ENCODE measurements at places on chromosomes 13 and 19.
A peak's percentile ranks its signal among the peaks of the same experiment; 100 is the strongest.

DNA sequence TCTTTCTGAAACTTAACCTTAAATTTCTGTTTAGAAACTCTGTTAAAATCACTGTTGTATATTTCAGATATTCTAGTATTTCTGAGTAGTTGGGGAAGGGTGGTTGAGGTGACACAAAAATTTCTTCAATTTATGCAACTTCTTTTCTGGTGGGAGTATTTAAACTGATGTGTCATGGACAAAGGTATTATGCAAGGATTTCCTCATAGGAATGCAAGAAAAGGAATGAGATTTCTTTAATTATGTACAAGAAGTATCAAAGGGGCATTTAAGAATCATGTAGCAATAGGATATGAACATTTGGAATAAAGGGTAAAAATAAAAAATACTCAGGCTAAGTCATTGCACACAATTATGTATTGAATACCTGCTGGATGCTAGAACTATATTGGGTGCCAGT lies 575.8 kb upstream of the KLF12 start:
- DNase-seq: peak; percentile 4

- DNase-seq: peak; percentile 1
Observed at GRCh38 chr13:85755123-85755522, 44.1 kb downstream of the SLITRK6 start.

GRCh38 chr13:73731564-73731963 lies 402.6 kb downstream of the KLF12 start:
- DNase-seq: no peak

DNA sequence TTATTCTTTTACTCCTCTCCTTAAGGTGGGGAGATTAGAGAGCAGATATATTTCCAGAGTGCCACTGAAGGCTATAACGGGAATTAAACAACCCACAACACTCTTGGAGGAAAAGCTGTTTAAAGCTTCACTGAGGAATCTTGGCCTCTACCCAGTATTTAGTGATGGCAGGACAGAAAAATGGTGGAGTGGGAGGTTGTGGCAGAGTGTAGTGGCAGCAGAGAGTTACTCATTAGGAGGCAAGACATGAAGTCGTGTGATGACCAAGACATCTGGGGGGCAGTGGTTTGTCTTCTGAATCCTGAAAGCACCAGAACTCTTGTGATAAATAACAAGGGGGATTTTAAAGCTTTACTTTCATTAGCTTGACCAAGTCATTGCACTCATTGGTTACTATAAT lies 563.5 kb upstream of the SLITRK5 start:
- DNase-seq: peak; percentile 26

- DNase-seq: peak; percentile 78
Observed at GRCh38 chr13:110216398-110217041, 90.4 kb downstream of the COL4A1 start.

GRCh38 chr19:50717891-50718254 lies 1.7 kb downstream of the SHANK1 start:
- DNase-seq: no peak

DNA sequence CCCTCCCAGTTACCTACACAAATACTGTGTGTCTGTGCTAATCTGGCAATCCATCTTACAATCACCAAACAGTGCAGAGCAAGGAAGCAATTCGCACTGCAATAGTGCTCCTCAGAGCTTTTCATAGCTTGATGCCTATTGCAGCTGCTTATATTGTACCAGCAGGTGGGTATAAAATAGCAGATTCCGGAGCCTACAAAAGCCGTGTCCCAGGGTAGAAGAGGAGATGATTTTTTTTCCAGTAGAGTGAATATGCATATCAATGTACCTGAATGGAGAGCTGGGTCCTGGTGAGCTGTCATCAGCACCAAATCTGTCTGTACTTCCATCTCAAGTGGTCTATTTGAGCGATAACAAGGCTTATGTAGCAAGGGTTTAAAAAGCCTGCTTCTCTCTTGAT lies 668.4 kb downstream of the DIAPH3 start:
- DNase-seq: no peak

DNA sequence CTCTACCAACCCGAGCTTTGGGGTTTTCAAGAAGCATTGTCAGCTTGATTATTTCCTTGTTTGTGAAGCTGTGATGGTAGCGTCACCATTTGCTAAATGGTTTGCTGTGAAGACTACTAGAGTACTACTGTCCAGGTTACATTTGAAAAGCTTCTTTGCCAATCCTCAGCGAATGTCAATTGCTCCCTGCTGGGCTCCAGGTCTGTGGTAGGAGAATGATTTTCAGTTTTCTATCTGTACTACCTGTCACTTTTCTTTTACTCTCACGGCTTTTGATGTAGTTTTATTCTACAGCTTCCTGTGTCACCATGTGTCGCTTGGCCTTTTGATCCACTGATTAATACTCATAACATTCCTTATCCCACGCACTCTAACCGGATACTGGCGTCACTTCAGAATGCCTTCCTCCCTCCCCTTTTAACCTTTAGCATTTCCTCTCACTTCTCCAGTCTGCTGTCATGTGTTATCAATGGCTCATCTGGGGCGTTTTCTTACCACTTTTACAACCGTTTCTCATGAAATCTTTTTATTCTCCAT lies 7.5 kb upstream of the GPR183 start:
- DNase-seq: peak; percentile 28

DNA sequence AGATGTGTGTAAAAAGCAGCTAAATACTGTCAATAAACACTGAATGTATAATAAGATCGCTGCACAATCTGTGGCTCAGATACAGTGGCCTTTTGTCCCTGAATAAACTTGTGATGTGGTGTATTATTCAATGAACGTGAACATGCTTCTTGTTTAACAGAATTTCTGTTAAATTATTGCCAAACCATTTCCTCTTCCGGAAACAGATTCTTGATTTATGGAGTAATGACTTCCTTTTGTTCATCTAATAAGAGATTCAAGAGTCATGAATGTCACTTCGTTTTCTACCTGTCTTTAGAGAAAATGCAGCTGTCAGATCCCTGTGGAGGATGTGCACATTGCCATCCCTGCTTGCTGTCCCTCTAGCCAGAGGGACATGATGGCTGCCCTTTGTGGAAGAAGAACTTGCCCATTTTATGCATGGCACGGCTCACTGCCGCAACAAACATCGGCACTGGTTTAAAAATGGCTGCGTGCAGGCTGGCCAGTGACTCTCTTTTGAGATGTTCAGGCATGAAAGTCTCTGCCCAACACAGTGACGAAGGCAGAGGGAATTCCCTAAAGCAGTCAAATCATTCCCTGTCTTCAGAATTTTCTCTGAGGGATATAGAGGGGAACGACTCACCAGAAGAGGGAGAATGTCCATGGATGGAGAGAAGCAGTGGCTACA lies 3.1 kb upstream of the TNFSF13B start:
- no peak for DNase-seq

GRCh38 chr19:33075519-33075918 lies 5.5 kb upstream of the GPATCH1 start:
- DNase-seq: no peak

DNA sequence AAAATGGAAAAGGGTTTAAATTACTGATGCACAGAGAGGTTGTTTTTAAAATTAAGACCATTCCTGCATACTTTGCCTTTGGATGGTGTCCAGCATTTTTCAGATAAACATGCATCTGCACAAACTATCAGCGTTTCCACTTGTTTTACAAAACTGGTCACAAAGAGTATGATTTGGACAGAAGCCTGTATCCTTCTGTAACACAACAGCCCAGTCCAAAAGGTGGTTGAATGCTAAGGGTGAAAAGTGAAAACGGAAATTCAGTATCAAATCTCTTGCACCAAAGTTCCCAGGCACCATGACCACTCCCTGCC lies 21.7 kb upstream of the DOCK9 start:
- peak; percentile 19 for DNase-seq

- no peak for DNase-seq
Observed at GRCh38 chr13:28531845-28532387, 37.0 kb upstream of the FLT1 start.

DNA sequence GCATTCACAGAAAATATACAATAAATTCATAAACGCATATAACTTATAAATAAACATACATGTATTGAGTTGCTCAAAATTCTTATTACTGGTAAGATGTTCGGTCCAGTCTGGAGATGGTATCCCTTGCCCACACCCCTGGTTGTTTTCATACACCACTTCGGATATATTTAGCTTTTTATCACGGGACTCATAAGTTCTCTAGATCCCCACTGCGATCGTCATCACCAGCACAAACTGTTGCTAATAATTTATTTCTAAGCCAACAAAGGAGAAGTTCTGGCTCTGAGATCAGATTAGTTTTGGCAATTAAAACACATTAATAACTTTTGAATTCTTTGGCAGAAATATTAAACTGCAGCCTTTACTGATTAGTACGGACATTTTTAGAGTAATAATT lies 23.0 kb upstream of the SGCG start:
- no peak for DNase-seq

GRCh38 chr13:34942732-34943435 lies 814 bp downstream of the NBEA start:
- DNase-seq: no peak

DNA sequence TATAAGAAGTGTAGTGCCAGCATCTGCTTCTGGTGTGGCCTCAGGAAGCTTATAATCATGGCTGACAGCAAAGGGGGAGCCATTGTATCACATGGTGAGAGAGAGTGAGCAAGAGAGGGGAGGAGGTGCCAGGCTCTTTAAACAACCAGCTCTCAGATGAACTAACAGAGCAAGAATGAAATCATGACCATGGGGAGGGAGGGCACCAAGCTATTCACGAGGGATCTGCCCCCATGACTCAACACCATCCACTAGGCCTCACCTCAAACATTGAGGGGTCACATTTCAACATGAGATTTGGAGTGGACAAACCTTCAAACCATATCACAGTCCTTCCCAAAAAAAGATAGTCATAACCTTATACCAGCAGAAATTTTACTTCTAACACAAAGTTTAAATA lies 174.0 kb downstream of the GPC5 start:
- peak; percentile 35 for DNase-seq

GRCh38 chr19:34639491-34640085 lies 37.4 kb downstream of the SCGB2B2 start:
- peak; percentile 72 for DNase-seq

DNA sequence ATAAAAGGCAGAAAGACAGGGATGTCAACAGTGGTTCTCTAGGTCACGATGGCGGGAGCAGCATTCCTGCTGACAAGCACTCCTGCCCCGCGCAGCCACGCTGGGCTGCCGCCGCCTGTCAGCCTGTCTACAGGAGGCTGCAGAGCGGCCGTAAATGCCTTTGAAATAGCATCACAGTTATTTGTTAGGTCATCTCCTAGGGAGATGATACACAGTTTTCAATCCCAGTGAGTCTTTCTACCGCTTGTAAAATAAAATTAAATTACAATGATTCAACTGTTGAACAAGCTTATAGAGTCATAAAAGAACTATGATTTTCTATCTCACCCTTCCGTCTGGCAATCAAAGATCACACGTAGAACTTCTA lies 7.3 kb upstream of the SLC7A9 start:
- peak; percentile 50 for DNase-seq

- no peak for DNase-seq
Observed at GRCh38 chr19:9936326-9937000, at the start of gene OLFM2. TSS of gene OLFM2 (minus strand) at chr19:9936515. CDS start at chr19:9936366, 149 bp downstream.

GRCh38 chr19:2083174-2083854 lies 12.8 kb downstream of the MOB3A start:
- DNase-seq: no peak

DNA sequence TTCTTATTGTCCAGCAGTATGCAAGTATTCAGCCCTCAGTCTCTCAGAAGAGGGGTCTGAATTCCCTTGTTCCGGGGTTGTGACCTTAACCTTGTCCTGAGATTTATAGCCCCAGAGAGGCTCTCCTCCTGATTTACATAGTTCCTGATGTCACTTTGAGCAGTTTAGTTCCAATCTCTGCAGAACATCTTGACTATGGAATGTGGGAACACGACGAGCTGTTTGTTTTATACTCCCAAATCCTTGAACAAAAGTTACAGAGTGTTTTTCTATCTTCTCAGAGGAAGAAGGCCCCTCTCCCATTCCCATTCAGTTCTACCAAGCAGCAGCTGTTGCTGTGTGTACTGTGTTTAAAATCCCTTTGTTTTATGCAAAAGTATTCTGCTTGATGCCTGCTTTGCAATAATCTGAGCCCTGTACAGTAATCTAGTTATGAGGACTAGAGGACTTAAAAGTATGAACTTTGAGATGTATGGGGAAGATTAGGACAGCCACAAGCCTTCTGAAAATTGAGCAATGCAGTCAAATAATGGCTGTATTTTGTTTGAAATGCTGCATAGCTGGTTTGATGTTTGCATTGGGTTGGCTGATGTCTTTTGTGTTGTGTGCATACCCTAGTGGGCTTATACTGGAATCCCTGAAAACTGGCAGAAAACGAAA lies 74.7 kb downstream of the KL start:
- no peak for DNase-seq

- peak; percentile 41 for DNase-seq
Observed at GRCh38 chr13:57624565-57625435, 6.7 kb upstream of the PCDH17 start.

DNA sequence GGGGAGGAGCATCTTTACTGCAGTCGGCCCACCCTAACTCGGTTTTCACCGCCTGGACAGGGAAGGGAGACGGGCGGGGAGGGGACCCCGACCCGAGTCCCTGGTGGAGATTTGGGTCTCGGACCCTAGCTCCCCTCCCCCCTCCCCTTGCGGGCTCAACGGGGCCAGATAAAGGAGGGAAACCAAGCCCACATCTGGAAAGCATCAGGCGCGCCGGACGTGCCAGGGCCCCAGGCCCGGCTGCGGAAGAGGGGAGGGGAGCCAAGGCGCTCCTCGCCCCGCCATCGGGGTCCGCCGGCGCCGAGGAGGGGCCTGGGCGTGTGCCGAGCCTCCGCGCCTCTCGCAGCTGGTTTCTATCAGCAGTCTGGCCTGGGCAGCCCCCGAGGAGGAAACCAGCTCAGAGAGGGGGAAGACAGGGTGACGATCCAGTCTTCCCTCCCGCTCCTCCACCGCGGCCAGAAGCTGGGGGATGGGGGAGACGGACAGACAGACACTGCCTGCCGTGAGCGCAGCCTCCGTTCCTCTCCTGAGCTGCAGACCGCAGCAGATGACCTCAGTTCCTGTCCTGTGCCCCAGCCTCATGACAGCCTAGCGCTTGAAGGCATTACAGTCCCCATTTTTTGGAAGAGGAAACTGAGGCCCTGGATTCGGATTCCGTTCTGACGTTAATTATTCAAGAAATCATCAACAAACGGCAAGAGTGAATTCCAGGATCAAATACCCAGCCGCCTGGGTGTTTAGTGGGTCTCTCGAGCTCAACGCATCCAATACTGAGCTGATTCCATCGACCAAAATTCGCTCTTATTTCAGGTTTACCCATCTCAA lies 3.6 kb upstream of the GNG8 start:
- DNase-seq: peak; percentile 58

- DNase-seq: no peak
Observed at GRCh38 chr19:32646556-32646955, 28.4 kb downstream of the ANKRD27 start.

DNA sequence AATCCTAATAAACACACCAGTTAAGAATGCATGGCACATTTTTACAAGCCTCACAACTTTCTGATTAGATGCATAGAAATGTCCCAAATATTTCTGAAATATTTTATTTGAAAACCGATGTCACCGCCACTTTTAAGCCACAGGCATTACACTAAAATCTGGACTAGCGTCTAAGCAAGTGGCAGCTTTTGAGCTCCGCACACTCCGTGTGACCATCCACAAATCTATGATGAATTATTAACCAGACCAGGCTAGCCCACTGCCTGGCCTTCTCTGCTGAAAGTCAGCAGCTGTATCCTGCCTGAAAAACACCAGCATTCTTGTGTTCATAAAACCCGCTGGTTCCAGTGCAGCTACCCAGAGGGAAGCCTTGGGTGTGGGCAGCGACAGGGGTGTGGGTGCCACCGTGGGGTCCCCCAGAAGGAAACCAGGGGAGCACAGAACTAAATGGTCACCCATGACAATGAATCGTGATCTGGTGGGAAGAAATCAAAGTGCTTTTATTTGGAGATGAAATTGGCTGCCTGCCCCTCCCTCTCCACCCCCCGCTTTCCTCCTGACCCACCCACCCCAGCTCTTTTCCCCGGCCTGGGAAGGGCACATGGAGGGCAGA lies 13.8 kb downstream of the RASA3 start:
- peak; percentile 74 for DNase-seq

Measured in IMR-90 (cell line).